GM12865 (cell line): ENCODE measurements at places on chromosomes 3 and 15.

DNA sequence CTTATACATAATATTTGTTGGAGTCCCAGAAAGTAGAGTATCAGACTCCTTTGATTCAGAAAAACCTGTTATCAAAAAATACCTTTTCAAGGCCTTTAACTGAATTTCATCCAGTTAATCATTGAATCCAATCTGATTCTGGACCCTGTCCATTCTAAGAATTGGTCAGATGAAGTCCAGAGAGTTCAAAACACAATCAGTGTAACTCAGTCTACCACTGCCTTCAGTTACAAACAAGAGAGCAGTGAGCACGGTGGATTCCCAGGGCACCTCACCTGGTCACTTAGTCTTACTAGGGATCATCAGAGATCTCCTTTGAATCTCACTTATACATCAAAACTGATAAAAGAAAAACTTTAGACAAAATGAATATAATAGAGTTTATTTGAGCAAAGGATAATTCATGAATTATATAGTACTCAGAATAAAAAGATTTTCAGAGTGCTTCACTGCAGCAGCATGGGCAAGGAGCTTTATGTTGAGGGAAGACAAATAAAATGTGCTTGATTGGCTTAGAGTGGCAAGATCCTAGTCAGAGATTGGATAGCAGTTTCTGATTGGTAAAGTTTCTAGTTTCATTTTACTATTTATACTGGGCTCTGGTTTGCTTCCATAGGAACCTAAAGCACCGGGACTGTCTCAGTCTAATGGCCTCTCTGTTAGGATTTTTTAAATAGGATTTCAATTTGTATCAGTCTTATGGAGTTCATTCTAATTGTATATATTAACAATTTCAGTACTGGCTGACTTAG, 474.9 kb upstream of the GOLIM4 start:
- DNase-seq, result no peak

DNA sequence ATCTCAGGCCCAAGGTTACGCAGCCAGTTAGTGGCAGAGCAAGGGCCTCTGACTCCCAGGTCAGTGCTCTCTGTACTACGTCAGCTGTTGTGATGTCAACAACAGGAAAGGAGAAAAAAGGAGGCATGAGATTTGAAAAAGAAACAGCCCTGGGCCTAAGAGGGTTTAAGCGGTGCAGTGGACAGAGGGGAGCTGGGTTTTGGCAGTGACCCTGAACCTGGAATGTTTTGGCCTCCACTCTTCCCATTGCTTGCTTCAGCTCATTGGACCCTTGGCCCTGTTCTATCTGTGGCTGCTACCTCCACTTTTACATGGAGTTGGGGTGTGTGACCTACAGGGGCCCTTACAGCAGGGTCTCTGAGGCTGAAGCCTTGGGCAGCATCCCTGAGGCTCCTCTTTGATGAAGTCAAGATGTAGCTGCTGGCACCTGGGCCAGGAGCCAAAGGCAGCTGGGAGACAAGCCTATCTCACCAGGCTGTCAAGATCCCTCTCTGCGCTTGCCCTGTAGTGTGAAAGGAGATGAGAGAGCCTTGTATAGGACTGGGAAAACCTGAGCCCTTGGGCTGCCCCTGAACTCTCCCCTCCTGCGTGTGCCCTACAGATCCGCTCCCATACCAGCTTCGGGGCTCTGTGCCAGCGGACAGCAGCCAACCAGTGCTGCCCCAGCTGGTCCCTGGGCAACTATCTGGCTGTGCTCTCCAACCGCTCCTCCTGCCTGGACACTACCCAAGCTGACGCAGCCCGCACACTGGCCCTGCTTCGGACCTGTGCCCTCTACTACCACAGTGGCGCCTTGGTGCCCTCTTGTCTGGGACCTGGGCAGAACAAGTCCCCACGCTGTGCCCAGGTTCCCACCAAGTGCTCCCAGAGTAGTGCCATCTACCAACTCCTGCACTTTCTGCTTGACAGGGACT, 8.7 kb downstream of the DISP2 start:
- no peak for DNase-seq

GRCh38 chr15:90047956-90048575, 46.9 kb downstream of the ZNF710 start:
- no peak for DNase-seq

DNA sequence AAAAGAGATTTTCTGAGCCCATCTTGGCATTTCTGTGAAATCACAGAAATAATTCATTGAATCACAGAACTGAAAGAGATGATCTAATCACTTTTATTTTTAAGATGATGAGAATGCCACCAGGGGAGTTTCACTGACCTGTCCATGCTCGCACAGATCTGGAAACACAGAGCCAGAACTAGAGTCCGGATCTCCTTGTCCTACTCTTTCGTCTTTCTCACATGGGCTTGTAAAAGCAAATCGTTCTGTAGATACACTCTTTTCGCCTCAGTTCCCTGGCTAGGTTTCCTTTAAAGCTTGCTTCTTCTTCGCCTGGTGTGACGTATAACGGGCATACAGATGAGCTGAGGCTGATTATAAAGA, 122.5 kb upstream of the SPRED1 start:
- DNase-seq, result no peak

- no peak for DNase-seq
Measured at GRCh38 chr15:67296188-67296587, 41.6 kb downstream of the IQCH start.

DNA sequence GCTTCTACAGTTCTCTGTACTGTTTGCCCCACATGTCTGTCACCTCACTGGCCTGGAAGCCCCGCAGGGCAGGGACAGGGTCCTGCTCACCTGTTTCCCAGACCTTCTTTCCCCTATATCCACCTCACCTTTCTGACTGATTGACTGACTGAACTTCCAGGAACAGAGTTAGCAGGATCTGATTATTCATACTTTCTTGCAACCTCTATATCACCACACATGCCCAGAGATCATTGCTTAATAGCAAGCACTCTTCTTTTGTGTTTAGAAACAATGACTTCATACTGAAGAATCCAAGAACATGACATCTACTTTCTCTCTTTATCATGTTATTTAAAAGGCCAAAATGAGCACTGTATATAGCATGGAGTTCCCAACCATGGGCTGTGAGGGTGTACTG, 18.0 kb upstream of the CLEC3B start:
- DNase-seq, result no peak

- peak; percentile 29 for DNase-seq
Measured at GRCh38 chr3:72323773-72324172, 524.5 kb downstream of the SHQ1 start.

DNA sequence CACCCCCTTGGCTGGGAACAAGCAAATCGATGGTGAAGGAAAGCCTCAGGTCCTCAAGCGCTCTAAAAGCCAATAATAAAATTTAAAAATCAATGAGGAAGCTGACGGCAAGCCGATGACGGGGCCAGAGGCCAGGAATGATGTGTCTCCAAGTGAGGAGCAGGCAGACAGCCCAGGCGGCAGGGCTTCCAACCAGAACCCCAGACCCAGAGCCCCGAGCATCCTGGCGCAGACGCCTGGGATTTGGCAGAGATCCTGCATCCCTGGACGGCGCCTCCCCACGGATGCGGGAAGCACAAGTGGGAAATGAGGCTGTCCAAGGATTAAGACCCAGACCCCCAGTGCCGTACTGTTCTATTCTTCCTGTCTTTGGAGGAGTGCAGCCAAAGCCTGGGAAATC, 123.0 kb upstream of the PROK2 start:
- no peak for DNase-seq

DNA sequence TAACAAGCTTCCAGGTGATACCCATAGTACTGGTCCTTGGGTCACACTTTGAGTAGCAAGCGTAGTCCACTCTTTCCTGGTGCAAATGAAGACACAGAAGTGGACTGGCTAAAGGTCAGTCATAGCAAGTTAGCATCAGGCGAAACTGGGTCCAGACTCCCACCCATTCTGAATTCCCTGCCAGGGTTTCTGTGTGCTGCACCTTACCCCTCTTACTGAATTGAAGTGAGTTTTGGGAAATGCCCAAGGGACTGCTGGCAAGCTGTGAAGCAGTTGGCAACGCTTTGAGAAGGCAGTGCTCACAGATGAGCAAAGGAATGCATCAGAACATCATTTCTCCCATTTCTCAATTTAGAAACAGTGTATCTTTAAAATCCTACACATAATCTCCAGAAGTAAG, 1.8 kb upstream of the LSG1 start:
- no peak for DNase-seq

DNA sequence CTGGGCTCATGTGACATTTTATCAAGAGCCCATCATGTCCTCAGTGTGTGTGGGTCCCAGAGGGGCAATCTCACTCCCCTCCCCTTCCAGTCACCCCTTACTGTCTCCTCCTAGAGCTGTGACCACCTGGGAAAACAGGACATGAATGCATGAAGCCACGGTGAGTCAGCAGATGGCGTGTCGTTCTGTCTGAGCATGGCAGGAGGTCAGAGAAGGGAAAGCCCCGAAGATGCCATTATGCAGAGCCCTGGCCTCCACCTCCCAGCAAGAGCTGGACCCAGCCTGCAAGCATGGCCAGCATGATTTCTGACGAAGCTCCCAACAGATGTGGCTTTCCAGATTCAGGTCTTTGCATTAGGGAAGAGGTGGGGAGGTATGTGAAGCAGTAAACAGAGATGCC, 118.5 kb downstream of the TLE3 start:
- peak; percentile 81 for DNase-seq

DNA sequence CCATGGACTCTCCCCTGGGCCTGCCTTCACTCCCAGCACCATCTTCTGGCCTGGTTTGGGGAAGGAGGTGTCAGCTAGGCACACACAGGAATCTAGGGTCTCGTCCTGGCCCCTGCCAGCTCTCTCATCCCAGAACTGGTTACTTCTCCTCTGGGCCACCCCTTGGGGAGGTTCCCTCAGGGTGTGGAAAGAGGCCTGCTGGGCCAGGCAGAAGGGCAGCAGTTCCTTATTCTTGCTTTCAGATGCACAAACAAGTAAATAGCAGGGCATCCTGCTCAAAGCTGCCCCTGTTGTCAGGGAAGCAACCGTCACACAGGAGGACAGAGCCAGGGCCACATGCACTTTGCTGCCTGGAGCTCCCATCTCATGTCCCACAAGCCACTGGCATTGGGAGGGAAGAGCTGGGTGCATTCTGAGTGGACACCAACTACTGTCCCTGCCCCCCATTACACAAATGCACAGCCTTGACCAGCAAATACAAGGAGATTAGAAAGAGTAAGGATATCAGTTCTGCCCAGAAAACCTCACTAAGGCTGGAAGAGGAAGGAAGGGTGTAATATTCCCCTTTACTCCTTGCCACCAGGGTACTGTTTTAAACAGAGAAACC, 108.8 kb upstream of the HACD2 start:
- DNase-seq, result no peak

DNA sequence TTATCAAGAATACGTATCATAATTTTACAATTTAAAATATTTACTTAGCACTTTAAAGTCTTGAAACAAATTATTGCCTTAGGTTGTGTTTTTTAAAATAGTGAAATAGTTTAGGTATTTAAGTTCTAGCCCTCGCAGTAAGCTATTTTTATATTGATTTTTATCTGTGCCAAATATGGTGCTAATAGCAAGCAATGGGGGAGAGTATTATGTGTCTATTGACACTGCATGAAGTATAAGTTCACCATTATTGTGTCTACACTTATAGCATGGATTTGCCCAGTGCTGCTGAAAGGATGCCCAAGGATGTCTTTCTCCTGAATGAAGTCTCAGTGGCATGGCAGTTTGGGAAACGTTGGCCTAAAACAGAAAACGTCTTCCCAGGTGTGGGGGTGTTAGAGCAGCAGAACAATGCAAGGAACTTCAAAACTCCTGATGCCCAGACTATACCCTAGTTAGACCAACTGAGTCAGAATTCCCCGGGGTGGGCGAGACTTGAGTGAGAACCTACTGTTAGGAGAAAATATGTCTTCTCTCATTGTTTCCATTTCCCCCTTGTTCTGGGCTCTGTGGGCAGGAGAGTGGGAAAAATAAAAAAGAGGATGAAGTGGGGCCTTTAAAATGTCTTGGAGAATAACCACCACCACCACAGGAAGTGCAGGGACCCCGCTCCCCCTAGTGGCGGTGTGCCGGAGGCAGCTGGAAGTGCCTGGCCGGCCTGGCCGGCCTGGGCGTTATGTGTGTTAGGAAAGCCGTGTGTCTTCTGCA, 104.2 kb upstream of the SLC7A14 start:
- DNase-seq, result peak; percentile 54

DNA sequence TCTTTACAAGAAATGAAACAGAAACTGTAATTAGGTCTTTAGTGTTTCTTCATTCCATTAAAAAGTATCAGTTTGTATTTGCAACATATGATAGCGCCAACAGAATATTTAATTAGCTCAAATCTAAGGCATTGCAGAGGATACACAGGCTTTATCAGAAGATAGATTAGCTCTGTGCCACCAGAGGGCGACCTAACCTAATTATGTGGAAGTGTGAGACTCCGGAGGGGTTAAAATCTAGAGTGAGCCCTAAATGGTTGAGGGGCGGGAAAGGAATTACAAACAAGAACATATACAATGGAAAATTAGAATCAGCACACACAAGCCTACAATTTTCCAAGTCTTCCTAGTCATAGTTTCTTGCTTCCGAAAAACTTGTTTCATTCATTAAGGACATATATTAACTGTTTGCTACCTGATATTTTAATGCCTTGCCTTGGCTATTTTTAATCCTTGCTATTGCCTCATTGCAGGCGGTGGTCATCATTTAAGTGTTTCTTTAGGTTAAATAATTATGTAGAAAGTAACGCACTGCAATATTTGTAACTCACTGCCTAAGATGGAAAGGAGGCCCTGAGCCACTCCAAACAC, 18.0 kb upstream of the RYR3 start:
- peak; percentile 70 for DNase-seq

GRCh38 chr3:70056081-70056480, 56.5 kb downstream of the SAMMSON start:
- DNase-seq, result no peak

DNA sequence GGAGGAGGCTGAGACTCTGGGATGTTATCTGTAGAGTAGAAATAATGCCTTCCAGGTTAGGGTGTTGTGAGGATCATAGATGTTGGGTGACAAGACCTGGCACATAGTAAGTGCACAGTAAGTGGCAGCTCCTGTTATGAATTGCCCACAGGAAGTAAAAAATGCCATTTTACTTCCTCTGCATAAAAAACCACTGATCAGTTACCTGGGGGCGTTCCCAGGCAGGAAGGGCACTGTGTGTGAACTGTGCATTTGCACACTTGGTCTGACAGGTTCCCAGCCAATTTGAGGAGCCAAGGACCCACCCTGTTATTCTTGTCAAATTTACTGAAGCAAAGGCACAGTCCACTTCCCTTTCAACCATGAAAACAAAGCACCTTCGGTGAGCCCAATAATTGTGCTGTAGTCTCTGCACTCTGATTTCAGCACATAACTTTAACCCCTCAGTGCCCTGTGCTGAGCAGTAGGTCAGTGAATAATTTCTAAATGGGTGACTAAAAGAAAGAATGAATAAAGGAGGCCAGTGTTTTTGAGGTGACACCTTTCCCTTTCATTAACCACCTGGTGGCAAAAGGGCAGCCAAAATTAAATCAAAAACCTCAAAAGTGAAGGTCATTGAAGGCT, 85.8 kb upstream of the ARHGEF3 start:
- peak; percentile 8 for DNase-seq

DNA sequence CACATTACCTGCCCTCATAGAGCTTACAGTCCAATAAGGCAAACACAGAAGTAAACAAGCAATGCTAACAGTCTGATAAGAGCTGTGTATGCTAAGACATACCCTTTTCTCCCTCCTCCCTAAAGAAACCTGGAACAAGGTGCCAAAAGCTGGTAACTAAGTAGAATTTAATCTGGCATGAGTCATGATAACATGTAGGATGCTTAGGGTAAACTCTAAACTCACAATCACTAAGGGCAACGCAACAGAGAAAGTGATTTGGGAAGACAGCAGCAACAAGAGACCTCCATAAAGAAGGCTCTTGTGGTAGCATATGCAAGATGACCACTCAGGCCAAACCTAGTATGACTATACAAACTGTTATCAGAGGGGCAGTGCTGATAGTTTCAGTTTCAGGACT, 55.5 kb downstream of the MYO1E start:
- DNase-seq, result peak; percentile 45
